NCI-H1105 treated with DMSO at 0.1 percent for 48 hours (cell line): ENCODE measurements at places on chromosomes 16 and 17.

- DNase-seq: peak; percentile 0
Measured at GRCh38 chr16:9437115-9437514, 345.7 kb downstream of the HAPSTR1 start.

GRCh38 chr16:61792194-61792909 lies 243.9 kb downstream of the CDH8 start:
- DNase-seq: no peak

DNA sequence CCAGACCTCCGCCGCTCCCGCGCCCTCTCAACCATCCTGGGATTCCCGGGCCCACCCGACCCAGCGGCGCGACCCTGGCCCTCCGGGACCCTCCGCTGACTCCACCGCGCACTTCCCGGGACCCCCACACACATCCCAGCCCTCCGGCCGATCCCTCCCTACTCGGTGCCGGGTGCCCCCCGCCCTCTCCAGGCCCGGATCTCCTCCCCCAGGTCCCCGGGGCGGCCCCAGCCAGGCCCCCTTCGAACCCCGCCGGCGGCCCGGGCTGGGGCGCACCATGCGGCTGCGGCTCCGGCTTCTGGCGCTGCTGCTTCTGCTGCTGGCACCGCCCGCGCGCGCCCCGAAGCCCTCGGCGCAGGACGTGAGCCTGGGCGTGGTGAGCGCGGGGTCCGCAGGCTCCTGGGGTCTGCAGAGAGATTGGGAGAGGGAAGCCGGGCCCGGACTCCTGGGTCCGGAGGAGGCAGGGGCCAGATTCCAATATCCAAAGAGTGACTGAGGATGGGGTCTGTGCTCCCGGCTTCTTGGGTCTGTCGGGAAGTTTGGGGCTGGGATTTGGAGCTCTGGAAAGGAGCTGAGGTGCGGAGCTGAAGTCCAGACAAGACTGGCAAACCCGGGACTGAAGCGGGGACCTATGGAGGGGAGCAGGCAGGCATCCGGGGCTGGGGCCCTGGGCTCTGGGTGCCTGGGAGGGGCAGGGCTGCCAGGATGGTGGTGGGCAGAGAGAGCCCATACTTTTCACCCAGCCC lies 453 bp downstream of the MMP25 start:
- DNase-seq: no peak

GRCh38 chr17:40293363-40293762 lies 5.7 kb downstream of the CDC6 start:
- no peak for DNase-seq

GRCh38 chr17:30248786-30249185 lies 13.3 kb upstream of the SLC6A4 start:
- DNase-seq: no peak

GRCh38 chr17:1228781-1229348 lies 41.4 kb upstream of the BHLHA9 start:
- DNase-seq: no peak

- no peak for DNase-seq
Measured at GRCh38 chr16:66133643-66134338, 232.7 kb upstream of the CDH5 start.

DNA sequence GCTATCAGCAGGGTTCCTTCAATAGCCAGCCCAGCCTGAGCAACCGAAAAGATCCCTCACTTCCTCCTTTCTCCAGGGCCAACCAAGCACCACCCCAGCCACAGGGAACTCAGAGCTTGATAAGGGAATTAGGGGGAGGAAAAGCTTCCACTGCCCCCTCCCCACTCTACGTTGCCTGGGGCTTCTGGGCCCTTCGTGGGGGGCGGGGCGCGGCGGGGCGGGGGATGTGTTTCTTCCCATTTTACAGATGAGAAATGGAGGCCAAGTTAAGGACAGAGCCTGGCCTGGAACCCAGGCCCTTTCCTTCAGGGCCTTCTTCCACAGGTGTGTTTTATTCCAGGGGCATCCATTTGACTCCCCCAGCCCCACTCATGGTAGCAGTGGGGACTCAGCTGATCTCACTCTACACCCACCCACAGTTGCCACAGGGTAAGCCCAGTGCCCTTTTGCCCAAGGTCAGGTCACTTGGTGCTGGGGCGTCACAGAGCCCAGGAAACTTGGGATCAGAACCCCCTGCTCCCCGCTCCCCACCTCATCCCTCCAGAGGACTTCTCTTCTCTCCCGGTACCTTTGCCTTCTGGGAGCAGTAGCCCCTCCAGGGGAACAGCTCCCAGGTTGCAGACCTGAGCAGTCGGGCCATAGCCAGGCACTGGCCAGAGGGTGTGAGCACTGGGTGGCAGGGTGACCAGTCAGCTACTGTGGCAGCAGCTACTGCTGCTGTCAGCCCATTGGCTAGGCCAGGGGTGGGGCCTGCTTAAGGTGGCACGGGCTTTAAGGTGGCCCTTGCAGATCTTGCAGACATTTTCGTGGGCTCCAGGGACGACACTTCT lies at the start of gene LDHD:
Gene LDHD (minus strand): TSS at position 700 of the 830 bp plus-strand sequence. CDS start 60 bp downstream, at position 640.
- no peak for DNase-seq

- DNase-seq: no peak
Measured at GRCh38 chr17:12047681-12048376, 27.2 kb downstream of the MAP2K4 start.

DNA sequence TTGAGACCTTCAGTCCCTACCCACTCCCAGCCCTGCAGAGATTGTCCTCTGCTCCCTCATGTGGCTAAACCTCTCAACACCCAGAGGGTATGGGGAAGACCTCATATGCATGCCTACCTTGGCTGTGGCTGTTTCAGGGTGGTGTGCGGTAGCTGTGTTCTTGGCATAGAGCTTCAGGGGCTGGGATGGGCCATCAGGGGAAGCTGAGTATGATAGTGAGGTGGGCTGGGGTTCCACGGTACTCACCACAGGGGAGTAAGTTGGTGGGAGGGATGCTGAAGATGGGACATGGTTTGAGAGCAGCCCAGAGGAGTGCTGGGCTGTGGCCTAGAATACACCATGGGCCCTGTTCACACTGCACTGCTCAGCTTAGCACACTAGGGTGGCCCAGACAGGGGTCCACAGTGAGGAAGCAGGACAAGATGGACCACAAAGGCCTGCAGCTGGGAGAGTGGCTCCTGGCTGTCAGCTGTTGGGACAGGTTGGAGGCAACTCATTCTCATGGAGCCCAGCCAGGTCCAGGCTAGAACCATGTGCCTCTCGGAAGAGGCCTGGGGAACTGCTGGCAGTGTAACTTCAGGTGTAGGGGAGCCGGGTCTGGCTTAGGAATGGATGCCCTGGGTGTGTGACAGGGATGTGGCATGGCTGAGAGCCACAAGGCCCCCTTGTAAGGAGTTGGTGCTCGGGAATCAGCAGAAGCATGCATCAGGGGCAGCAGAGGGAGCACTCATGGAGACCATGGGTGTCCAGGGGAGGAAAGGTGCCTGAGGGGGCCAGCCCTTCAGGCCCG lies 3.1 kb downstream of the MFAP4 start:
- DNase-seq: no peak

GRCh38 chr17:83148317-83149028 lies 69.1 kb downstream of the METRNL start:
- no peak for DNase-seq

GRCh38 chr16:30368122-30368791 lies 2.0 kb downstream of the TBC1D10B start:
- DNase-seq: no peak

GRCh38 chr16:88857728-88858339 lies 907 bp downstream of the TRAPPC2L start:
- peak; percentile 34 for DNase-seq

- DNase-seq: peak; percentile 55
Measured at GRCh38 chr16:88920618-88921590, 54.4 kb upstream of the PABPN1L start.

GRCh38 chr17:9670596-9670995 lies 25.3 kb downstream of the USP43 start:
- DNase-seq: no peak

GRCh38 chr16:15777533-15778203 lies 79.2 kb downstream of the MYH11 start:
- DNase-seq: peak; percentile 22

DNA sequence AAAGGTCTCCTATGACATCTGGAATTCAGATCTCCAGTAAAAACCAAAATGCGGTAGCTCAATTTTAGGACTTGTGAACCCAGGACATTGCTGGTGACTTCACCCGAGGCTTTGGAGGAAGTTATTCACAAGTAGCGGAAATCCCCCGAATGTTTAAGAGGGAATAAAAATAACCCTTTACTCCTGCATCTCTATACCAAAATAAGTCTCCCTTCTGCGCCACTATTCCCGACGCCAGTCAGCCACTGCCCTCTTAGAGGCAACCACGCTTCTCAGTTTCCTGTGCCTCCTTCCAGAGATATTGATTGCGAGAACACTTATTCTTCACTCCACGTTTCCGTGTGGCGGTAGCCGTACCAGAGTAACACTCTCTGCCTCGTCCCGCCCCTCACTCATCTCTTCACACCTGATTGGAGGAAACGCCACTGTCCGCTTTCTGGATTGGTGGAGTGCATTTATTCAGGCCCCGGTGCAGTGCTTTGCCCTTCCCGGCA lies 27.4 kb downstream of the EMP2 start:
- no peak for DNase-seq

GRCh38 chr16:554640-555365 lies 5.4 kb upstream of the PRR35 start:
- DNase-seq: no peak

DNA sequence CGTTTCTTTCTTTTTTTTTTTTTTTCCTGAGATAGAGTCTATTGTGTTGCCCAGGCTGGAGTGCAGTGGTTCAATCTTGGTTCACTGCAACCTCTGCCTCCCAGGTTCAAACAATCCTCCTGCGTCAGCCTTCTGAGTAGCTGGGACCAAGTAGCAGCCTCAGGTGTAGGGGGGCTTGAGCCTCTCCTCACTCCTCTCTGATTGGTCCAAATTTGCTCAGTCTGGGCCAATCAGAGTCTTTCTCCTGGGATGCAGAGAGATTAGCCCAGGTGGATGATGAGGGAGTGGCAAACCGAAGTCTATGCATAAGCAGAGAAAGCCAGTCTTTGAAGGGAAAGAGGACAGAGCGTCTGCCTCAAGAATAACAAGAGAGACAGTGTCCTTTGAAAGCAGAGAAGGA lies 99.0 kb downstream of the BMERB1 start:
- no peak for DNase-seq

DNA sequence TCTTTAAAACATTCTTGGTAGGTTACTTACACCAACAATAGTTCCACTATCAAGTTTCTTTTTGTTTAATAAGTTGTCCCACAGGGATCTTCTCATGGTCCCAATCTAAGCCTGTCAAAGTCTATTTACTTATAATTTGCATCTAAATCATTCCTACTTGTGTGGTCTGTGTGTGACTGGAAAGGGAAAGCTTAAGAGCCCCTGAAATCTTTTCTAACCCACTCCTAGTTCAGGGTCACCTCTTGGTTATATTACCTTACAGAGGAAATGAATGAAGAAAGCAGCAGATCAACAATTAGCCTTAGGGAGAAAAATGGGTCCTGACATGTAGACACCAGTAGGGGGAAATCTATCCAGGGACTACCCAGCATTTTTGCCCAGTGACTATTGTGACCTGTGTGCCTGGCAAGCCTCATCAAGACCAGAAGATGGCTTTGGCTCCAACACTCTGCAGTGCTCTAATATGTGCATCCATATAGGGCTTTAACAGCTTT lies 110.4 kb upstream of the HAS3 start:
- no peak for DNase-seq

DNA sequence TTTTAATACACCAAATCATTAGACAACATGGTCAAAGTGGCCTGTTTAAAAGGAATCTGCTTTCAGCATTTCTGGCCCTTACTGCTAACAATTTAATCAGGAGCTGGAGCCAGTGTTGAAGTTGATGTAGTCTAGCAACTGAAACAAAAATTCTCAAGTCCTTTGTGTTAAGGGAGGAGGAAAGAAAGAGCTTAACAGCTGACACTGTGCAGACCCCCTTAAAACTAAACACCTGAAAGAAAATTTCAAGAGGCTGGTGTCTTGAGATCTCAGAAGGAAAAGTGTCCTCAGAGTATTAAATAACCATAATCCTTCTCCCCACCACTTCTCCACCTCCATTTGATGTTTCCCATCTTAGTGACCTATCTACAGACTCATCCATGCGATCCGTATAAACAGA lies 232.1 kb downstream of the FTO start:
- no peak for DNase-seq

DNA sequence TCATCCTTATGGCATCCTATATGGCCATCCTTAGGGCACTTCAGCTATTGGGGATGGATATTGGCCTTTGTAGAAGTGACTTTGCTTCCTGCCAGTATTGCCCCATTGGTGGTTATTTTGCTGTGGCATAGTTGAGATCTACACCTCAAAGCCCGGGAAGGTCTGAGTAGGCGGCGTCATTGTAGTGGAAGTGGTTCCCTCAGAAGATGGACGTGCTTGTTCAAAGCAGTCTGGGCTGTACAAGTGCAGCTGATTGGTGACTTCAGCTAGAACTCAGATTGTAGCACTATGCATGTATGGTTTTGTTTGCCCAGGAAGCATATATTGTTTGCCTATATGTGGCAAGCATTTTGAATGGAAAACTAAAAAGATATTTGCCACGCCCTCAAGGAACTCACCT lies 83.2 kb downstream of the TMC6 start:
- no peak for DNase-seq

GRCh38 chr16:50266337-50267091 lies at the start of gene ADCY7:
Gene ADCY7, plus strand, starts transcription at chr16:50266551. Its CDS starts 21,629 bp downstream, at chr16:50288180.
- DNase-seq: no peak

DNA sequence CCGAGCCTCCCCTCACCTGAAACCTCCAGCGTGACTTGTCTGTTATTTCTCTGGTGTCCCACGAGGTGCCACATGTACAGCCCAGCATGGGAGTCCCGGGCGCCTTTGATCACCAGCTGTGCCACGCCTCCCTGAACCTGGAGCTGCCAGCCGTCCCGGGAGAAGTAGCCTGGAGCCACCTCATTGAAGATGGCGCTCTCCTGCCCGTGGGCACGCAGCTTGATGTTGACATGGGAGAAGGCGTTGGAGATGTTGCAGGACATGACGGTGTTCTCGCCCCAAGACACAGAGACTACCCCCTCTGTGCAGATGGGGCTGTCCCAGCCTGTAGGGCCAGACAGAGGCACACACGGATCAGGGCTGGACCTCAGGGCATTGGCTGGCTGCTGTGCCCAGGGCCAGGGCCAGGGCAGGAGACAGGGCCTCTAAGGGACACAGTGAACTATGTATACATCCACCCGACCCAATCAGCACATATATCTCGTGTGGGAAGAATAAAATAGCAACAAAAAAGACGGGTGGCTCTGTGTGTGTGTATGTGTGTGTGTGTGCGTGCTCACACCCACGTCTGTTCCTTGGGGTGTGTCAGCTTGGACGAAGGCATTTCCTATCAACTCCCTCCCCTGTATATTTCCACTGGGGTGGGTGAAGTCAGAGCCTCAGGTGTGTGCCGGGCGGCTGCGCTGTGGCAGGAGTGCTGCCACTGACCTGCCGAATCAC lies 7.3 kb upstream of the CD7 start:
- no peak for DNase-seq
